KG1 (cell line): ENCODE measurements at places on chromosomes 3 and 15.

- DNase-seq: no peak
These were observed 5.3 kb downstream of the EIF5A2 start for GRCh38 chr3:170903123-170903522.

- no peak for DNase-seq
These were observed 90.0 kb downstream of the EFL1 start for GRCh38 chr15:82172506-82172905.

GRCh38 chr3:127050733-127051132, 67.8 kb downstream of the PLXNA1 start:
- DNase-seq: no peak

DNA sequence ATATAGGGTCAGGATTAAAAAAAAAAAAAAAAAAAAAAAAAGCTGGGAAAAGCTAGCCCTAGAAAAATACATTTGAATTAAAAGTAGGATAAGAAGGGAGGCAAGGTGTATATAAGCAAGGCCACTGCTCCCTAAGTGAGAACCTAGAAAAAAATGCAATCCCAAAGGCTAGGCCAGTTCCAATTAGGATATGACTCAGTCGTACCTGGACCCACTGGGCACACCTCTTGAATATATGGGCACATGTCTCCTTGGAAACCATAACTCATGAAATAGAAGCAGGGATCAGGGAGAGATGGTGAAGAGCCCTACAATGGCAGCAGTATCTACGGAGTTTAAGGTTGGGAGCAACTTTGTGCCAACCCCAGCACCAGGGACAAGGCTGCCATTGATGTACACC, 314.1 kb upstream of the IL12A start:
- DNase-seq: no peak

DNA sequence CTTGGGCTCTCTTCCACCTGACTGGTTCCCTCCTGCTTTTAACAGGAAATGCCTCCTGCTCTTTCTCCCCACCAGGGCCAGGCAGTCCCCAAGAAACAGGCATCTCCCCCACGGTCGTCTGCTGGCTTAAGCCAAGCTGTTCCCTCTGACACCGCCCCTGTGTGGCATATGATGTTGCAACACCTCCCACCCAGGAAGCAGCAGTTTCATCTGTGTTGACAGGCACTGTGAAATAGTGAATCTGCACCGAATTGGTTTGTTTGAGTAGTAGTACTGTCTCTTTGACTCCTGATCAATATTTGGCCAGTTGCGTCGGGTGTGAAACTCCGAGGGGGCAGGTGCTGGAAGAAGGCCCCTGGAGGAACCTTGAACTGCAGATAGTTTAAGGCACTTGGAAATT, 188.8 kb downstream of the FEZF2 start:
- DNase-seq: no peak

DNA sequence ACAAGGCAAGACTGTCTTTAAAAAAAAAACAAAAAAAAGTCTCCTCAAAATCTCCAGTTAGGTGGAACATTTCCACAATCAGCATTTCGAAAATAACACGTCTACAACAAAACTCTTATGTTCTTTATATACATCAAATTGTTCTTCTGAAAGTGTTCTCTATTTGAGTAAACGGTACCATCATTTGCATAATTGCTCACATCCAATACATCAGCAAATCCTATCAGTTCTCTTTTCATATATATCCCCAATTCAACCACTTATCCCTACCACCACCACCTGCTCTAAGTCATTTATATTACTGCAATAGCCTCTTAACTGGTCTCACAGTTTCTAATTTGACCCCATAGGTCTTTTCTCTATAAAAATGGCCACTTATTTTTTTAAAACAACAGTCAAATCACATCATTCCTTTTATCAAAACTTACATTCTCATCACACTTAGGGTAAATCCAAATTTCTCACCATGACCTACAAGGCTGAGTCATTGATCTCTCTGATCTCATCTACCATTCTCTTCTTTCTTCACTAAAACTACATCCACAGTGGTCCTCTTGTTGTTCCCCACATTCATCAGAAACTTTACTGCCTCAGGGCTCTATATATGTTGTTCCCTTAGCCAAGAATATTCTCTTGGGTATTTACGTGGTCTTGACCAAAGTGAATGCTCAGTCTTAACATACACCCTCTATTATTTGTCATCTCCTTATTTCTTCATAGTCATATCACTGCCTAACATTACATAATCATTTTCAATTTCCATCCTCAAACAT, 237.0 kb downstream of the SCAPER start:
- no peak for DNase-seq

DNA sequence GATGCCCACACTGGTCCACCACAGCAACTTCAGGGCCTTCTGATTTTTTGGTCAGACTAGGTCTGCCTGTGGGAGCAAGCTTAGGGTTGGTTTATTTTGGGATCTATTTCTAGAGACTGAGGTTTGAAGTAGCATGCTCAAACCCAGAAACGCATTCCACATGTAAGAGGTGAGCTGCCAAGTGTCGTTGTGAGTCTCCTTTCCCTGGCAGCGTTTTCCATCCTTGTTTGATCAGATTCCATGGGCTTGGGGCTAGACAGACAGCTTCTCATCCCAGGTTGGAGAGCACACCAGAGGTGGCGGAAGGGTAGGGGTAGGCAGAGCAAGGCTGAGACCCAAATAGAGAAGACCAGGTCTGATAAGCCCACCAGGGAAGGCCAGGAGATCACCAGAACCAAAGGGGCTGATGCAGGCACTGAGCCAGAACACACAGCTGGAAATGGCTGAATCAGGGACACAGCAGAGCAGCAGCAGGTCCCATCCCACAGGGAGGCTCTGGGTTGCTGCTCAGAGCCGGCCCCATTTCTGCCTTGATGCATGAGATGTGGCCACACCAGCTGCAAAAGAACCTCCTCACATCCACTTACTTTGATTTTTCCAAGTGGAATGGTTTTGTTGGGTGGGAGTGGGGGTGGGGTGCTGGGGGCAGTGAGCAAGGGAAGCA, 186.8 kb downstream of the THSD4 start:
- DNase-seq: no peak

- peak; percentile 15 for DNase-seq
These were observed 27.6 kb upstream of the RAB7A start for GRCh38 chr3:128698211-128699047.

DNA sequence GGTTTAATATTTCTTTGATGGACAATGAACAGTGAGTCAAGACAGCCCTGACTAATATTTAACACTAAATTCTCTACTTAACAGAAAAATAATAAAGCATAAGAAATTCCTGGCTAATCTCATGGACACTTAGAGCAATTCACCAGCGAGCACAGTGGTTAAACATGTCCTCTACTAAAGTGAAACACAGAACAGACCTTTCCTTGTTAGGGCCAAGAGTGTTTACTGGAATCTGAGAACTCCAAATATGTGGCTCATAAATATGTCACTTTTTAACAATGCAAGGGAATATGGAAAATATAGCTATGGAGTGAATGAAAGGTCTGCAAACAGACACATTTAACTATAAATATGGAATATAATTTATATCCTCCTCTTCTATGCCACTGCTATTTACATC, 18.6 kb upstream of the IGSF10 start:
- DNase-seq: no peak

GRCh38 chr15:99467853-99468464, 97.8 kb upstream of the MEF2A start:
- DNase-seq: no peak

DNA sequence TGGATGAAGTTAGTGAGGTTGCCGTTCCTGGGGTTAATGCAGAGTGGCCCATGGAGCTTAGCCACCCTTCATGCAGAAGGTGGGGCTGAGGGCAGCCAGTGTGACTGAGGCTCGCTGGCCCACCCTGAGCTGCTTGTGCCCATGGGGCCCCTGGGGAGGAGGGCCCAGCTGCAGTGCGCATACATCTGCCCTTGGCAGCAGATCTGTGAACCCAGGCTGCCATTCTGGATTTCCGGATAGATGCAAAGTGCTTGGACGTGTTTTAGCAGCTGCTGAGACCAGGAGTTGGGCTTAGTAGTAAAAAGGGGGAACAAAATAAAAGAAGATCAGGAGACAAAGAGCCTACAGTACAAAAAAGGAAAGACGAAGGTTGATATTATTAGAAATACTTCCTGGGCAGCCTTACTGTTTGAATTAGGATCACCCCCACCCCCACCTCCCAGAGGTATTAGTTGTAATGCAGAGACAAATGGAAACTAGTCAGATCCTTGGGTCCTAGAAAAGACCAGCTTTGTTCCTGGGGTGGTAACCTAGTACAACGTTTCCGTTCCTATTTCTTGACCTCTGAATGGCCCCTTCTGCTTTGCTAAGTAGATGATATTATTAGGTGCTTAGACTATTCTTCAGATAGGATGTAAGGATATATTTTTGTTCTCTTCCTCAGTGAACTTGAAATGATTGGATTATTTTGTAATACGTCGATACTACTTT, 70.2 kb downstream of the IGF1R start:
- no peak for DNase-seq

GRCh38 chr3:100516838-100517237, 24.4 kb downstream of the TMEM45A start:
- DNase-seq: no peak

GRCh38 chr3:71441217-71441924, 142.2 kb downstream of the FOXP1 start:
- DNase-seq: no peak

DNA sequence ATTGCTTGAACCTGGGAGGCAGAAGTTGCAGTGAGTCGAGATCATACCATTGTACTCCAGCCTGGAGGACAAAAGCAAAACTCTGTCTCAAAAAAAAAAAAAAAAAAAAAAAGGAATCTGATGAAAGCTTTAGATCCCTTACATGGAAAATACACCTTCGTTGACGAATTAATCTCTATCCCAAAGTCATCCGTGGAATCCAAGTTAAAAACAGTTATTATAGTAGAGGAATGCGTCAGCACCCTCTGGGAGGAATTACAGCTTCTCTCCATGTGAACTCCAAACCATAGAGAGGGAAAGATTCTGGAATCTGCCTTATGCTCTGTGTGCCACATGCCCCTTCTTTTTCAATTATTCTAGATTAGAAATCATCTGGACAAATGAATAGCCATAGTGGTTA, 192.3 kb upstream of the C2CD4B start:
- no peak for DNase-seq

GRCh38 chr3:19216669-19217337, 68.5 kb downstream of the KCNH8 start:
- DNase-seq: no peak

DNA sequence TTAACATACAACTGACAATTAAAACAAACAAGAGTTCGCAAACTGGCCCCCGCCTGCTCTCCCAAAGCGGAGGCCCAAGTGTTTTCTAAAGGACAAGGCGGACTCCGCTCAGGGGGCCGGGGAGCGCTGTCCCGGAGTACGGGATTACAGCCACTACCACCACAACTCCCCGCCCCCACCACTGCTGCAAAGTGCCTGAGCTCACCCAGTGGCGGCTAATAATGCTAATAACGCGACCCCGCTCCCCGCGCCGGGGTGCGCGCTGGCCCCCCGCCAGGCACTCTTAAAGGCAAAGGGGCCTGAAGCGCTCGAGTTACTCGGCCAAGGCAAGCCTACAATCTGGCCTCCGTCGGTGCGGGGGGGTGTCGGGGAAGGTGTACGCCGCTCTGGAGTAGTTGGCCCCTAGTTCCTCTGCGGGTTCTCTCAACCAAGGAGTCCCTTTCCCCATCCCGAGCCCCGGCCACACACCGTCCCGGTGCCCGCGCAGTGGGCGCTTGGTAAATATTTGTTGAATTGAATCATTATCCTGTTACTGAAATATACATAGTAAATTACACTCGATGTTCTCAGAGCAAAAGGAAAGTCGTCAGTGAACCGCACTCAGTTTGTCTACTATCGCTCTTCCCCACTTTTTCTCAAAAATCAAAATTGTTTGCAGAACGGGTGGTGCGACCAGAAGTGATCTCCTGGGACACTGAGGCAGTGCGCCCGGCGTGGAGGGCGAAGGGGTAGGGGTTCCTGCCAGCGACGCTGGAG, 827 bp downstream of the WNT5A start:
- DNase-seq: no peak

- no peak for DNase-seq
These were observed 49.2 kb downstream of the SLC41A3 start for GRCh38 chr3:126034481-126035361.

GRCh38 chr3:176650478-176650877, 546.8 kb downstream of the TBL1XR1 start:
- no peak for DNase-seq

DNA sequence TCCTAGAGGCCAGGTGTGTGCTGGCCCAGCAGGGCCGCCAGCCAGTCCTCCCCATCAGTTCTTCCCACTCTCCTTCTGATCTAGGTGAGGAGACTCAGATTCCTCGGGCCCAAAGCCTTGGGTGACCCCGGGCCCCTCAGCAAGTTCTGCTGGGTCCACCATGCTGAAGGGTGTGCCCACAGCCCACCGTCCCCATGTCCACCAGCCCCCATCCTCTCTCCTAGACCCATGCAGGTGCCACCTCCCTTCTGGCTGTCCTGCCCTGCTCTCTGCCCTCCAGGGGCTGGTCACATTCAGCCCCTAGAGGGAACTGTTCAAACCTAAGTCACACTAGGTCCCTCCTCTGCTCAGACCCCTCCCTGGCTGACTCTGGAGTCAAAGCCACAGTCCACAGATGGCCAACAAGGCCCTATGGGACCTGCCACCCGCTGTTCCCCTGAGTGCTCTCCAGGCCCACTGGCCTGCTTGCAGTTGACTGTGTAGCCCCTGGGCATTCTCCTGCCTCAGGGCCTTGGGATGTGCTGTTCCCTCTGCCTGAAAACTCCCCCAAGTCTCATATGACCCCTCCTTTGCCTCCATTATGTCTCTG, 878 bp upstream of the TLR9 start:
- no peak for DNase-seq

DNA sequence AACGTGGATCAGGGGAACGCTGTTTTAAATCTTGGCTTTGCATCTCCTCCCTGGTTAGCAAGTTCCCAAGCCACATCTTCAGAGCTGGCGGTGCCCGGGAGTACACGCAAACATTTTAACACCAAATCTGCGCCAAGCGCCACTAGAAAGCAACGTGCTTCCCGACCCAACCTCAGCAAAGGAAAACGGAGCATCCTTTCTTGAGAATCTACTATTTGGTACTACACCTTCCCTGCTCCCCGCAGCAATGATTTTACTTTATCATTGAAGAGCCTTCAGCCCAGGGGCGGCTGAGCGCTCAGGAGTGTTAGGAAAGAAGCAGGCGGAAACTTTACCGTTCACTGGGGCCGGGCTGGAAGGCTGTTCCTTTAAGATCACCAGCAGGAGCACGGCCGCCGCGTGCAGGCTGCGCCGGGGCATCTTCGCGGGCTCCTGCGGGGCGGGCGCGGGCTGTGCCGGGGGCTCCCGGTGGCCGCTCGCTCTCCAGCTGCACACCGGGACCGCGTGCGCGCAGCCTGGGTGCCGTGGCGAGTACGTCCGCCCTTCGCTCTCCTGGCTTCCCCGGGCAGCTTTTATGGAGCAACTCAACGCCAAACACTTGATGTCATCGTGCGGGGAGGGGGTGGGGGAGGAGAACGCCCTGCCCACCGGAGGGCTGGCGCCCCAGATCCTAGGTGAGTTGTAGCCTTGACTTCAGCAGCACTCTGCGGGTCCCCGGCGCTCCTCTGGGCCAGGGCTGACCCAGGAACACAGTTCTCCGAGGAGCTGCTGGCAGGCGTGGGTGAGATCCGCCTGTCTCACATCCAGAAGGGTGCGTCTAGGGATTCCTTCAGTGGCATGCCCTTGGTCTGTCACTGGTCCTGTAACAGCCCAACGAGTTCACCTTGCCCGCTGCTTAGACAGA, at the start of gene CA12:
Gene CA12, minus strand, starts transcription at position 546 of the 904 bp plus-strand sequence. Its CDS starts 126 bp downstream, at position 420.
- DNase-seq: no peak
